NCI-H1417 (cell line): ENCODE measurements at places on chromosomes 4 and X.
A peak's percentile ranks its signal among the peaks of the same experiment; 100 is the strongest.

DNA sequence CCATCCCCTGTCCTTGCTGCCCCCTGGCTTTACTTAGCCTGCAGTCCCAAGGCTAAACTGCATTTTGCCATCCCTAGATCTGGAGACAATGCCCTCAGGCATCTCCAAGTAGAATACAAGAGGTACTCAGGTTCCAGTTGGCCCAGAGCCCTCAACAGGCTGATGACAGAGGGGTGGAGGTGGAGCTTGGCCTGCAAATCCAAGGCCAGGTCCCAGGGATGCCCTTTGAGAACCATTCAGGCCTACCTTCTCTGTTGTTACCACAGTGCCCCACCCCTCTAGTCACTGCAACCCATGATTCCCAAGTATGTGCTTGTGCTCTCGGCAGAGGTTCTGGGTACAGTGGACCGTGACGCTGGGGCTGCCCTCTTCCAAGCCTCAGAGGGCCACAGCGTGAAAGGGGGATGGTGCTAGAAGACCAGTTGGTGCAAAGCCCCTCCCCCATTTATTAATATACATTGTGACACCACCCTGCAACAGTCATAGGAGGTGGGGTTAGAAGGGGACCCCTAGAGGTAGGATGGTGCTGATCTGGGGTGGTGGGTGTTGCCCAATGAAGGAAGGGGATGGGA is 6.4 kb upstream of the UBA1 start:
- no peak for DNase-seq

DNA sequence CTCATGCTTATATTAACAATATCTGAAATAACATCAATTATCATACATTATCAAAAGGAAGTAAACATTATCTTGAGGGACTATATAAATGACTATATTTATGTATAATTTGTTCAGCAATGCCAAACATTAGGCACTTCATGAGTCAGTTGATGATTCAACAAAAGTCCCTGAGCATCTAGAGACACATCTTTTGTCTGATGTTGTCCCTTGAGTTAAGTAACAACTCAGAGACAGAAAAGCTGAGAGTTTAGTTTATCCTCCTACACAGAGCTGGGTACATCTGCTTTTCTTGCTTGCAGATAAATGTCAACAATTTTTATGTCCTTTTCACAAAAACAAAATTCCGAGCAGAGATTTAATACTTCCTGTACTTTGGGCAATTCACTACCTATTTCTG is 311.1 kb downstream of the INPP4B start:
- DNase-seq = peak; percentile 6

GRCh38 chr4:136861091-136861490 is 671.2 kb downstream of the PCDH18 start:
- DNase-seq = no peak

GRCh38 chr4:85050736-85051135 is 84.2 kb upstream of the WDFY3 start:
- DNase-seq = peak; percentile 79

DNA sequence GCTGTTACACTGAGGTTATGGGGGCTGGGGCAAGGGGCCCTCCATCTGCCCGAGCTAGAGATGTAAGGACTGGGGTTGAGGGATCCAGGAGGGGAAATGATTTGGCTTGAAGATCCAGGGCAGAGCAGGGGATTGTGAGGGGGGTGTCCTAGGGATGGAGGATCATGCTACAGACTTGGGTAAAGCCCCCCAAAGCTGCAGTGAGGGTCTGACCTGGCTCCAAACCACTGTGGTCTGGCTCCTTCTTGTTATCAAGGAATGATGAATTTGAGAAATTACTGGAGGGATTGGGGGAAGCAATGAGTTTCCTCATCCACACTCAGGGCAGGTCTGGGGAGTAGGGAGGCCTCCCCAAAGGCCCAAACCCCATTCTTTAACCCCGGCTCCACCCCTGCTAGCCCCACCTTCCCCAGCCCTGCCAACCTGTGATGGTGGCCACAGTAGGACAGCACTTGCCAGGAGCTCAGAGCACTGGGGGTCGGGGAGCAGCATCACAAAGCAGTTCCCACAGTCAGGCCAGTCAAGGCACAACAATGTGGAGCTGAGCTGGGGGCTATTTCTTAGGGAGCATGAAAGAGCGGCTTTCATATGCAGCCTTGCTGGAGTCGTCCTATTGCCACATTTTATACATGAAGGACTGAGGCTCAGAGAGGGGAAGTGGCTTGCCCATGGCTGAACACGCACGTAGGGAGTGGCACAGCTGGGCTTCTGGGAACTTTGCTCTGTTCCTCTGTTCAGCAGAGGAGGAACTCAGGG is 165.5 kb downstream of the EFNB1 start:
- DNase-seq = no peak

GRCh38 chr4:71186566-71187403 is 152.0 kb upstream of the SLC4A4 start:
- DNase-seq = peak; percentile 68

DNA sequence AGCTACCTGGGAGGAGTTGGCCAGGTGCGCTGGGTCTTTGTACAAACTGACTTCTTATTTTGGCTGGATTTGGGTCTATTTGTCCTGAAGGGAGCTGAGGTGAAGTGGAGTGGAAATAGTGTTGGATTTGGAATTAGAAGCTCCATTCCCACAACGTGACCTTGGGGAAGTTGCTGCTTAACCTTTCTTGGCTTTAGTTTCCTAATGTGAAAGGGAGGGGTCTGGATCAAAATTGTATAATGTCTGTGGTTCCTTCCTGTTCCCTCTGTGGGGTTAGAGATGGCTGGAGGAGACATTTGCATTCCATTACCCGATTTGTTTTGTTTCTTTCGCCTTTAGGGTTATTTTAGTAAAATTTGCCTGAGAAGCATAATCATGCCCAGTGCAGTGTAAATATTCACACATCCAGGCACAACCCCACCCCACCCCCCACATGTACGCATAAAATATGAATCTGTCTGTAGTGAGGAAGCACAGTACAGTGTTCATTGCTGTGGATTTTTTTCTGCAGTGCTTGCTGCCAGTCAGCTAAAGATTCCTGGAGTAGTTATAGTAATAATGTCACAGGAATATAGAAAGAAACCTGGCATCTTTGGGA is 21.5 kb downstream of the JADE1 start:
- peak; percentile 69 for DNase-seq

GRCh38 chrX:109830157-109830703 is 97.2 kb upstream of the ACSL4 start:
- no peak for DNase-seq

- no peak for DNase-seq
Observed at GRCh38 chrX:3461397-3462165, 115.1 kb upstream of the MXRA5 start.

- DNase-seq = no peak
Observed at GRCh38 chrX:52262195-52262546, 77.5 kb downstream of the MAGED4 start.

DNA sequence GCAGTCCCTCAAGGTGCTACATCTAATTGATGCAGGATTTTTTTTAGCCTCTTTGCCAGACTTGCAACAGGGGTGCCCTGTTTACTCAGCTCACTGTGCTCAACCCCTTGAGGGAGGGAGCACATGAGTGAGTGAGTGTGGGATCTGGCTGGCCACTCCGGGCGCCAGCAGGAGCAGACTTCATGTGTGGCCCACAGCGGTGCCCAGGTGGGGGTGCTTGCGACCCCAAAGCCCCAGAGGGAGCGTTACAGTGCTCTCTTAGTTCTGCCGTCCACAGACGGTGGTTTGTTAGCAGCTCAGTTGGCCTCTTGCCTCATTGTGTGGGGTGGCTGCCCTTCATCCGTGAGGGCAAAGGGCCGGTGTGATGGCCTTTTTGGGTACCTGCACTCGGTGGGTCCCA is 81.6 kb upstream of the MYOZ2 start:
- DNase-seq = no peak

- DNase-seq = no peak
Observed at GRCh38 chr4:85499573-85499972, 24.6 kb downstream of the ARHGAP24 start.

DNA sequence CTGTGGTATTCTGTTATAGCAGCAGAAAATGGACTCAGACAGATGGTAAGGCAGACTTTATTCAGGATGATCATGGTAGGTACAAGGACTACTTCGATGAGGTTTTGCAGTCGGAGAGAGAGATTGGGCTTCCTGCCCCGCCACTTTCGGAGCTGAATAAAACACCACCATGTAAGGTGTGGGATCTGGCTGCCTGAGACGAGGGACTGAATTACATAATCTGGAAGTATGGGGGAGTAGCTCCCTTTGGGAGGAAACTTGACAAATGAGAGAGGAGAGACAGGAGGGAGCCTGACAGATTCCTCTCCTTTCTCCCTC is 255.5 kb upstream of the GATB start:
- DNase-seq = no peak

GRCh38 chrX:35025820-35026219 is 83.2 kb downstream of the FAM47B start:
- DNase-seq = no peak

DNA sequence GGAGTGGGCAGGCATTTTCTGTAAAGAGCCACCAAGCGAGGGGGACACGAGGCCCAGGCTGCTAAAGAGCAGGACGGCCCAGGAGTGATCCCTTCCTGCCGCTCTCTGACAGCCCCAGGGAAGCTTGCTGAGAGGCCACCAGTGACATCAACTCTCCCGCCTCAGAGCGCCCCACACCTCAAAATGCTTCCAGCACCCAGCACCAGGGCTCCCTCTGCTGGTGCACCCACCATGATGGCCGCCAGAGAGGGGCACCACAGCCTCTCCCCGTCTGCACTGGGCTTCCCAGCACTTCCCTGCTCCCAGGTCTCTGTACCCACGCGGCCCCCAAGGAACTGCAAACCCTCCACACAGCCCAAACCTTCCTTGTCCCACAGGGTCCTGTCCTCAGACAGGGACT is 40.4 kb downstream of the GAK start:
- DNase-seq = no peak

- DNase-seq = no peak
Observed at GRCh38 chrX:132940727-132941327, 17.6 kb downstream of the HS6ST2 start.

DNA sequence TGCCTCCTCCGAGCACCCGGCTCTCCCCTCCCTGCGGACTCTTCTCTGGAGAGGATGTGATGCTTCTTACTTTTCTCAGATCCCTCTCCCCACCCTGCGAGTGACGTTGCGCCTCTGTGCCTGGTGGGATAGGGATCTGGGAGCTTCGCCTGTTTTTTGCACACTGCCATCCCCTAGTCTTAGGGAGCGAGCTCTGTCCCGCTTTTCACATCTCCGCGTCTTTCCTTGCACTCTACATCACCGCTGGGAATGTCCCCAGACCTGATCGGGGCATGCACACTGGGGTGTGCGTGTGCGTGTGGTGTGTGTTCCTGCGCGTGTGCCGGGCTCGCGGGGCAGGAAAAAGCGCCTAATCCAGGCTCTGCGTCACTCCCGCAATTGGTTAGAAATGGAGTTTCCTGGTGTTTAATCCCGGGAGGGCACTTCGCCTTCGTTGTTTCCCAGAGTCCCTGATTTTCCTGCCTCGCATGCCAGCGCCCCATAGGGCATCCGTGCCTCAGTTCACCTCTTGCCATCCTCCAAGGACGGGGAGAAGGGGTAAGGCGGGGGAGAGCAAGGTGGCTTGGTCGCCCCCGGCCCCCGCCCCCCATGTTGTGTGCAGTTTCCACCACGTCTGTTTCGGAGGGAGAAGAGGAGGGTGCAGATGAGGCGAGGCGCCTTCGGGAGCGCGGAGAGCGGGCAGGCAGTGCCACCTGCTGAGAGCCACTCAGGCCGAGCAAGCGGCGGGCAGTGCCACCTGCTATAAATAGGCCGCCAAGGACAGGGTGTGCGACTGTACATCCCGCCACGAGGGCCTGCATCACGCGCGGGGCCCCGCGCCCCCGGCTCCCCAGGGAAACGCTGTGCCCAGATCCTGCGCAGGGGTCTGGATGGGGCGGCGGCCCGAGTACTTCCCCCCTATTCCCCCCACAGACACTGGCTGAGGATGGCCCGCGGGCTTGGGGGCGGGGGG is 759 bp upstream of the TBC1D1 start:
- DNase-seq = peak; percentile 77

DNA sequence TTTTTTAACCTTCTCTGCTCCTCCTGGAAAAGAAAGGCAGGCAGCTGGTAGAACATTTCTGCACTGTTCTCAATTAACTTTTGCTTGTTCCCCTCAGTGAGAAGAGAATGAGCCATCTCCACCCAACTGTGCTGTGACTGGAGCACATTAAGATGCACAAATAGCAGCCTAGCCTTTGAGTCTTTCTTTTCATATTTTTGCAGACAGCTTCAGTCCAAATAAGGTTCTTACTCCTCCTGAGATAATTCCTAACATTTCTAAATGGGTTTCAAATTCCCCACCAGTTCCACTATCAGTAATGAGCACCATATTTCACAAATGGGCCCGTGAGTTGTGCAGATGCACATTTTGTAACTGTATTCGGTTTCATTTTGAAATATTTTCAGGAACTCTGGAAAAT is 118.6 kb downstream of the SPCS3 start:
- no peak for DNase-seq

GRCh38 chr4:35836596-35836995 is 407.7 kb downstream of the ARAP2 start:
- no peak for DNase-seq

DNA sequence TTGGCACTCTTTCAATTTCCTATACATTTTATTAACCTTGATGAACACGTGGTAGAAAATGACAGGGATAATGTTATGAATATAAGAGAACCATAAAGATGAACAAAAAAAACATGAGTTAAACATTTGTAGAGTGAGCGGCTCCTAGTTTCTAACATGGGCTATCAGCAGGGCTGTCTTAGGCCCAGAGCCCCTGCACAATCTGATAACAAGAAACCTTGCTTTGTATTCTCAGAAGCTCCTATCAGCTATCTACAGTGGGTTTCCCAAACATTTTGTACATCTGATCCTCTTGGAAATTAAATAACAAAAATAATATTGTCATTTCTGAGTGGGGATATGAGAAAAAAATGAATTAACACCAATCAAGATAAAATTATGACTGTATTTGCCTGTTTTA is 10.6 kb upstream of the RBPJ start:
- DNase-seq = no peak

DNA sequence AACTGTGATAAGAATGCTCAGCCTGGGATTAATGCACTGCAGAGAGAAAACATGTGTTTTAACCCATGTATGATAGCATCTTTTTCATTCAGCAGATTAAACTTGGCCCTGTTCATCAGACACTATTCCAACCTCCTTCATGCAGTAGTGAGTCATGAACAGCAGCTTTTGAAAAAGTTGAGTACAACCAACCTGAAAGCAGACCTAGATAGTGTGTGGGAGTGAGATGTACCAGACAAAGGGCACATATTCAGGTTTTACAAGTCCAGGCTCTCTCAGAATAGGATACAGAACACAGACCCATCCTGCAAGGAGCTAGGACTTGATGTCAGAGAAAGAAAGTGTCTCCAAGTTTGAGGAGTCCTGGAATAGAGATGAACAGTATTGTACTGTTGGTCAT is 237.3 kb upstream of the STS start:
- no peak for DNase-seq

- peak; percentile 80 for DNase-seq
Observed at GRCh38 chr4:79495447-79495846, 87.4 kb upstream of the GK2 start.

- no peak for DNase-seq
Observed at GRCh38 chr4:1992468-1993168, 16.2 kb downstream of the NELFA start.
